ENCODE measurements at places on chromosomes 5 and 9.

DNA sequence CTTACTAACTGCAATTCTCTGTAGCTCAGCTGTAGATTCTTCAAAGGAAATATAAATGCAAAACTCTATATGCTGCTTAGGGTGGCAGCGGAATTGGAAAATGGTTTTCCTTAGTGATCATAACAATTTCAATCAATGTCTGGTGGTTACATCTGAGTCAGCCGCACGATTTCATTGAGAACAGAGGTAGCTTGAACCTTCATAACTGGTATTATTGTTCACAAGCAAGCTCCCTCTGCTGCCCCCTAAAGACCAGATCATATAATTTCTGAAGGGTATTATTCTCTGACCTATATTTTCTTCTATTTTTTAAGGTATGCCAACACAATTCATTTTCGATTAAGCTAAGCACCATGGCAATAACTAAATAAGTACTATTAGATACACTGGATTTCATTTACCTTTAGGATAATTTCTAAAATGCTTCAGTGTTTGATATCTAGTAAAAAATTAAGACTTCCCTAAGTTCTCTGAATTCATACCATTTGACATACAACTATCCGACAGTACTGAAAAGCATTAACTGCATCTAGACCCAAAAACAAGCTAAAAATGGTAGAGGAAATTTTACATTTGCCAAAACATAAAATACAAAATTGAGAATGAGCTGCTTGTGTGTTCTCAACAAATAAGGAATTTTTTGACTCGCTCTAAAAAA is 181.1 kb upstream of the SPEF2 start:
- peak; percentile 45 for DNase-seq

- no peak for DNase-seq
Observed at GRCh38 chr5:120735076-120735475, 271.0 kb downstream of the PRR16 start.

DNA sequence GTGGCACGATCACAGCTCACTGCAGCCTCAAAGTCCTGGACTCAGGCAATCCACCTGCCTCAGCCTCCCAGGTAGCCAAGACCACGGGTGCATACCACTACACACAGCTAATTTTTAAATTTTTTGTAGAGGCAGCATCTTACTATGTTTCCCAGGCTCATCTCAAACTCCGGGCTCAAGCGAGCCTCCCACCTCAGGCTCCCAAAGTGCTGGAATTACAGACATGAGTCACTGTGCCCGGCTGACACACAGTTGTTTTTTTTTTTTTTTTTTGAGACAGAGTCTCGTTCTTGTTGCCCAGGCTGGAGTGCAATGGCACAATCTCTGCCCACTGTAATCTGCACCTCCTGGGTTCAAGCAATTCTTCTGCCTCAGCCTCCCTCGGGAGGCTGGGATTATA is 70.1 kb upstream of the CNOT6 start:
- DNase-seq = no peak

DNA sequence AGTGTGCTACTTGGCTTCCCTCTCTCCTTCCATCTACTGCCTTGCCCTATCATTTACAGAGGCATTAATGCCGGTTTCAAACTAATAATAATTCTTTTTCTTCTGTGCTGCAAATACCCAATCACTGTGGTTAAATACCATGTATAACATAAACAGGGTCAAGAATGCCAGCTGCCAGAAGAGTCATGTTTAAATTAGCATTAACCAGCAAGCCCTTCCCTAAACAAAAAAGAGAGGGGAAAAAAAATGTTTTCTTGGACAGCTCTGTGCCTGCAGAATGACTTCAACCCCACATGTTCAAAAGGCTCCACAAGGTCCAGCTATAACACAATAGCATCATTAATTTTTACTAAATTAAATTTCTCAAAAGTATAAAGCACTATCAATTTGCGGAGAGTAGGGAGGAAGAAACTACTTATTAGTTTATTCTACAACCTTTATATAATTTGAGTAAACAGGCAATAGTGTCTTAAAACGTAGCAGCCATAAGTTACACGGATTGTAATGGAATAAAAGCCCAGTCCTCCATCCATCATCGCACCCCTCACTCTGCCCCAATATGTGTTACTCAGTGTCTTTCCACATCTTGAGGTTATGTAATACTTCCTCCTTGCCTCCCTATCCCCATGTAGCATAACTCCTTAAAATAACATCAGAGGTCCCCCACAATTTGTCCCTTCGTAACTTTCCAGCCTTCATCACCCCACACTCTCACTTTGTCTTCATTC is 3.9 kb downstream of the LPAR1 start:
- no peak for DNase-seq

DNA sequence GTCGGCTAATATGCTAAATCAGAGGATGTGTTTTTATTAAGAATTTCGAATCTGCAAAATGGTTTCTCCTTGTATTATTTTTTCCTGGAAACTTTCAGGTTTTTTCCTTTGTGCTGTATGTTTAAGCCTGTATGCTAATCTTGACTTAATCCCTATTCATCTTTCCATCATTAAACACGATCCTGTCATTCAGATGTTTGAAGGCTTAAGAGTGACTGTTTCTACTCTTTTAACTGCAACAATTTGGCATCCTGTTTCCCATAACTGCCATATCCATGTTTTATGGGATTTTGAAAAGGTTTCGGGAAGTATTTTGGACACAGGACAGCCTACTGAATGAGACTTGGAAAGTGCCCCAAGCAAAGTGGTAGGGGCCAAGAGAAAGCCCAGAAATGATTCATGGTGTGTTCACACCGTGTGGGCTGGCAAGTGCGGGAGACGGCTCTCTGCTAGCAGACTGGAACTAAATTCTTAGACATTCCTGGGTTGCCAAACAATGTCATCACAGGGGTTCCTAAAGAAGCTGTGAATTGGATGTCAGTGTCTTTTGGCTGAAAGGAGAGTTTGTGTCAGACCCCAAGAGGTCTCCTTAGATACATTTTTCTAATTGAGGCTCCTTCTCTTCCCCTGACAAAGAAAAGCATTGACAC is 125.4 kb upstream of the ADAMTS16 start:
- DNase-seq = peak; percentile 3

DNA sequence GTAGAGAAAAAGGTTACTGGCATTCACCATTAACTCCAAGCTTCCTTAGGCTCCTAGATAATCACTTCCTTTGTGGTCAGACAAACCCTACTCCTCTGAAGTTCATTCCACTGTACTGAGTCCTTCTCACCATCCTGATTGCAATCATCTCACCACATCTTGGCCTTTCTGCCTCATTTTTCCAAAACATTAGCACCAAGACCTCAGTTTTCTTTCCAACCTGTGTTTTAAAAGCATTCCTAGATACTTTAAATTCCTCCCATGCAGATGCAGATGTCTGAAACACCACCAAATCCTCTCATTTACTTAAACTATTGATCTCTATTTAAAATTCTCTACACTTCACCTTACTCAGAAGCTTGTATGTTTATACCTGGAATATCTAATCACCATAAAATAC is 961.3 kb upstream of the CTNND2 start:
- DNase-seq = no peak

GRCh38 chr9:7844242-7844641 is 44.7 kb upstream of the DMAC1 start:
- peak; percentile 10 for DNase-seq

DNA sequence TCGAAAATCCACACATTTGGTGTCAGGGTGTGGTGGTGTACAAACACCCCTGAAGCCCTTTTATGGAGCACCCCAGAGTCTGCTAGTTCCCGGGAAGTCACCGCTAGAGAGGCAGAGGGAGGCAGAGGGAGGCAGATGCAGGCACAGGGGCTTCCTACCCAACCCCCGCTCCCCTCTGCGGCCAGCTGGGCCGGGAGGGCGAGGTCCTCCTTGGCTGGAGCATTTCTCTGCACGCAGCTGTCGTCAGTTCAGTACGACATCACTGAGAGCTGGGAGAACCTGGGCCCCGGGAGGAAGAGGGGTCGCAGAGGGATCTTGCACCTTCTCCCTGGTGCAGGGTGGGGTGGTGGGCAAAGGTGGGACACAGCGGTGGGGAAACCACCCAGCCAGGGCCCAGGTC is 15.8 kb upstream of the UBAC1 start:
- no peak for DNase-seq

- no peak for DNase-seq
Observed at GRCh38 chr5:109630093-109630492, 59.6 kb upstream of the MAN2A1 start.

GRCh38 chr5:153429761-153430380 is 60.6 kb upstream of the GRIA1 start:
- no peak for DNase-seq

Data from HAP-1 (cell line).